CD8-positive, alpha-beta memory T cell (primary cell): ENCODE measurements at places on chromosomes 2 and 18.
A peak's percentile ranks its signal among the peaks of the same experiment; 100 is the strongest.

DNA sequence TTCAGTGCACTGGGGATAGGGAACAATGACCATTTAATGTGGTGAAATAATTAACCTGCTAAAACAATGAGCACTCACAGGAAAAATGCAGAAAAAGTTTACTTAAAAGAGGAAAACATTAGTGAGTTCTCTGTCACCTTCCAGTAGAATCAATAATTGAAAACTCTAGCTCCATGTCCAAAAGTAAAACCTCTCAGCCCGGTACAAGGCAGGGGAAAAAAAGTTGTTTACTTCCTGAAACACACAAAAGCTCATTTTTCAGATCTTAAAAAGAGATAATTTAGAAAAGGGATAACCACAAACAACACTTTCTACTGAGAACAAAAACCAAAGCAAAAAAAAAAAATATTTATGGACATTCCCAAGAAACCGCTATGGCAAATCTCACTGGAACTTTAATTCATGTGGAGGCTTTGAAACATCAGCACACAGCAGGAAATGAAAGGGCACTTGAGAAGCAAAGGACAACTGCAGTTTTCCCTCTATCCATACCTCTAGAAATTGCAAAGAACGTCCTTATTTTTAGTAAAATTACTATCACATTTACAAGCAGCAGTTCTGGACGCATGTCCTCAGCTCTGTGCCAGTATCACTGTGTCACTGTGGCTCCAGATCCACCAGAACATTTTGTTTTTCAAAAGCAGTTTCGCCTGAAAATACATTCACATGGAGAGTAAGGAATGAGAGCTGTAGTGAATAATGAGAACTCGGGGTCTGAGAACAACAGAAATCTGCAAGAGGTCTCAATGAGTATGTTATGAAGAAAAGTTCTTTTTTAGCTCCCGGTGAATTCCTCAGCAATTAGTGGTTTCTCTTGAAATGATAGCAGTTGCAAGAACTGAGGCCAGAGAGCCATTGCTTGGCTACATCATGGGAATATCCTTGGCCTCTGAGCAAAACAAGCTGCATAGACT lies 44.7 kb upstream of the DNAH7 start:
- DNase-seq: no peak
- H3K4me1 ChIP-seq: peaks cover 4% of the 10 kb centered on the region
- H3K27me3 ChIP-seq: no peaks in the 10 kb centered on the region
- H3K36me3 ChIP-seq: no peaks in the 10 kb centered on the region
- H3K4me3 ChIP-seq: no peak overlapping the region

- no peak for DNase-seq
- H3K36me3 ChIP-seq: no peaks in the 10 kb centered on the region
- H3K27ac ChIP-seq: no peak overlapping the region
- H3K4me3 ChIP-seq: no peak overlapping the region
Observed at GRCh38 chr2:189613077-189613636, 32.6 kb upstream of the SLC40A1 start.

GRCh38 chr2:172239944-172240590 lies 137.4 kb upstream of the DLX2 start:
- DNase-seq: no peak
- H3K27me3 ChIP-seq: peaks cover 12% of the 10 kb centered on the region
- H3K27ac ChIP-seq: no peak overlapping the region
- peaks cover 10% of the 10 kb centered on the region for H3K4me1 ChIP-seq
- H3K4me3 ChIP-seq: no peak overlapping the region
- H3K36me3 ChIP-seq: no peaks in the 10 kb centered on the region

- H3K4me3 ChIP-seq: no peak overlapping the region
- H3K27ac ChIP-seq: no peak overlapping the region
- H3K27me3 ChIP-seq: no peaks in the 10 kb centered on the region
- H3K36me3 ChIP-seq: no peaks in the 10 kb centered on the region
Observed at GRCh38 chr2:28333606-28334526, 58.8 kb upstream of the FOSL2 start.

- H3K4me1 ChIP-seq: peaks cover 6% of the 10 kb centered on the region
- no peaks in the 10 kb centered on the region for H3K36me3 ChIP-seq
- peak overlapping the region; percentile 24 for H3K4me3 ChIP-seq
- DNase-seq: peak; percentile 64
Observed at GRCh38 chr2:237421542-237422116, 7.7 kb upstream of the COL6A3 start.

DNA sequence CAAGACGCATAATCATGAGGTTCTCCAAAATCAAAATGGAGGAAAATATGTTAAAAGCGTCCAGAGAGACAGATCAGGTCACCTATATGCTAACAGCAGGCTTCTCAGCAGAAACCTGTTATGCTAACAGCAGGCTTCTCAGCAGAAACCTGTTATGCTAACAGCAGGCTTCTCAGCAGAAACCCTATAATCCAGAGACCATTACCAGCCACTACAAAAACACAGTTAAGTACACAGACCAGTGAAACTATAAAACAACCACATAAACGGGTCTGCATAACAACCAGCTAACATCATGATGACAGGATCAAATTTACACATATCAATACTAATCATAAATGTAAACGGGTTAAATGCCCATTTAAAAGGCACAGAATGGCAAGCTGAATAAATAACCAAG lies 1548.4 kb upstream of the TMEFF2 start:
- no peaks in the 10 kb centered on the region for H3K4me1 ChIP-seq
- no peak overlapping the region for H3K4me3 ChIP-seq
- H3K27me3 ChIP-seq: no peaks in the 10 kb centered on the region
- no peak overlapping the region for H3K27ac ChIP-seq

- H3K4me1 ChIP-seq: no peaks in the 10 kb centered on the region
- no peaks in the 10 kb centered on the region for H3K36me3 ChIP-seq
- no peak within 1 kb of the TSS for H3K4me3 ChIP-seq
- H3K27ac ChIP-seq: no peak within 1 kb of the TSS
Observed at GRCh38 chr2:208406474-208407451, at the start of gene PTH2R. PTH2R (plus strand) TSS chr2:208406792; CDS start chr2:208407044, 252 bp downstream.

GRCh38 chr2:157261199-157261782 lies 3.8 kb downstream of the GALNT5 start:
- peak overlapping the region; percentile 24 for H3K4me3 ChIP-seq
- no peaks in the 10 kb centered on the region for H3K27me3 ChIP-seq
- no peak for DNase-seq
- no peaks in the 10 kb centered on the region for H3K4me1 ChIP-seq
- no peaks in the 10 kb centered on the region for H3K36me3 ChIP-seq

DNA sequence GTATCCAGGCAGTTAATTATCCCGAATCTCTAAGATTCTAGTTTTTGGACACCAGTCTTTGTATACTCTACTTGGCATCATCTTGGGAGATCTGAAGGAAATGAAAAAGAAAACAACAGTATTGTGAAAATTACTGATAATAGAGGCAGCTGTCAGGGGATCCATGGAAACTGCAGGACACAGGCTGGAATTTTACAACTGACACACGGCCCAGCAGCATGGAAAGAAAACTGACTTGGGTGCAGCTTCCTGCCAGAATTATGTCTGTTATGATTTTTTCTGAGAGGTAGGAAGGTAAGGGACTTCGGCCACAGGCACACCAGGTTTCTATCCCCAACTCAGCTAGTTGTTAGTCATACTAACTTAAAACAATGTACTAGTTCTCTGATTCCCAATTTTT lies 57.7 kb upstream of the ERBB4 start:
- H3K36me3 ChIP-seq: no peaks in the 10 kb centered on the region
- no peak overlapping the region for H3K27ac ChIP-seq
- no peaks in the 10 kb centered on the region for H3K4me1 ChIP-seq
- no peak overlapping the region for H3K4me3 ChIP-seq

- H3K36me3 ChIP-seq: no peaks in the 10 kb centered on the region
- H3K27ac ChIP-seq: no peak overlapping the region
- H3K4me3 ChIP-seq: no peak overlapping the region
- no peaks in the 10 kb centered on the region for H3K4me1 ChIP-seq
Observed at GRCh38 chr2:240165034-240165433, 24.6 kb upstream of the OTOS start.

GRCh38 chr2:48461721-48462120 lies 68.2 kb upstream of the STON1 start:
- peaks cover 60% of the 10 kb centered on the region for H3K36me3 ChIP-seq
- no peak overlapping the region for H3K27ac ChIP-seq
- no peaks in the 10 kb centered on the region for H3K27me3 ChIP-seq
- H3K4me1 ChIP-seq: no peaks in the 10 kb centered on the region

DNA sequence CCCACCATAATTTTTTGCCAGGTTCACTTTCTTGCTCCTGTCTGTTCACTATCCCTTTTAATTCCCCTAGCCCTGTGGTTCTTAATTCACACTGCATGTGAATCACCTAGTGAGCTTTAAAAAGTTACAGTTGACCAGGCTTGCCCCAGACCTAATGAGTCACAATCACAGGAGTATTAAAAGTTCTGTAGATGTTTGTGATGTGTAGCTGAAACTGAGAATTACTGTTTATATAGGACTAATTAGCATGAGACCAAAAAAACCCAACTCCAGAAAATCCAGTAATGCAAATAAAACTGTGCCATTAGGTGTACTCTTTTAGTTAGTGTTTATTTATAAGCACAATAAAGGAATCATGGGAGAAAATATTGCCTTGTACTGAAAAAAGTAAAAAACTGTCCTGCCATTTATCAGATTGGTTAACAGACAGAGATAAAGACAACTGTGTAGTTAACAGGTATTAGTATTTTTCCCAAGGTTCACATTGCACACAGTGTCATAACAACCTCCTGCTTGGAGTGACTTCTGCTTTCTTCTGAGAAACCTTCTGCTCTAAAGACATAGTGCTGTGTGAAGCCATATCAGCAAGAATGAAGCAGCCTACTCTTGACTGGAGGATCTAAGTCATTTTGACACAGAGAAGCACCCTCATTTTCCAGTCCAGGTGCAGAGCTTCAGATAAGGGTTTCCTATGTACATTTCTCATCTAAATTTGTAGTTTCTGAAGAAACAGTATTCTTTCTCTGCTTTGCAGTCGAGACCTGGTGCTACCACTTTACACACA lies 39.0 kb downstream of the VAPA start:
- peak overlapping the region; percentile 21 for H3K27ac ChIP-seq
- DNase-seq: no peak
- H3K27me3 ChIP-seq: no peaks in the 10 kb centered on the region
- no peak overlapping the region for H3K4me3 ChIP-seq
- peaks cover 17% of the 10 kb centered on the region for H3K36me3 ChIP-seq
- no peaks in the 10 kb centered on the region for H3K4me1 ChIP-seq

DNA sequence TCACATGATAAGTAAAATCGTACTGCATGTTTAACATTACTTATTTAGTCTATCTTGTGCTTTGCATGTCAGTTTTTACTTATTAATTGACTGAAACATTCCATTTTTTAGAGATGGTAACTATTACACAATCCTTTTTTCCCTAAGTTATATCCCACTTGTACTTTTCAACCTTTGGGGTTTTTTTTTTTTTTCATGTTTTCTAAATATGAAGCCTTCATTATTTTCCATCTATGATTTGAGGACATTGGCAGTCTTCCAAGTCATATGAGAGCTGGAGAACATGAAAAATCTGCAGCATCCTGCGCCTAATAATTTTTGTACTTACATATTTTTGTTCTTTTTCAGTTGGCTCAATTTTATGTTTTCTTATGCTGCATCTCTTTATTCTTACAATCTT lies 113.9 kb downstream of the MYO1B start:
- H3K27me3 ChIP-seq: no peaks in the 10 kb centered on the region
- no peaks in the 10 kb centered on the region for H3K36me3 ChIP-seq
- no peak overlapping the region for H3K27ac ChIP-seq
- H3K4me1 ChIP-seq: no peaks in the 10 kb centered on the region

DNA sequence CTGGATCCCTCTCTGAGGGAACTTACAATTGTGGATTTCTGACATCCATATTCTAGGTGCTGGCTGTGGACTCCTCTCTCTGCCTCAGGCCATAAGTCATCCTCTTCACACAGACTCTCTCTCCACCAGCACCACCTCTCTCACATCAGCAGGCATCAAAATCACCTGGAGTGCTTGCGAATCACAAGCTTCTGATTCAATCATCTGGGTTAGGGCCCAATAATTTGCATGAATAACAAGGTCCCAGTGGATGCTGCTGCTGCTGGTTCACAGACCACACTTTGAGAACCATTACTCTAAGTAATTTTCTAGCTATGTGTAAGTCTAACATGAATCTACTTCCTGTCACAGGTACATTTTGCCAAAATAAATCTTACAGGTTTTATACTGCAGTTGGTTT lies 214.9 kb downstream of the DSEL start:
- no peaks in the 10 kb centered on the region for H3K27me3 ChIP-seq
- no peak overlapping the region for H3K27ac ChIP-seq
- no peaks in the 10 kb centered on the region for H3K36me3 ChIP-seq
- H3K4me1 ChIP-seq: peaks cover 12% of the 10 kb centered on the region
- peak overlapping the region; percentile 27 for H3K4me3 ChIP-seq
- DNase-seq: no peak

DNA sequence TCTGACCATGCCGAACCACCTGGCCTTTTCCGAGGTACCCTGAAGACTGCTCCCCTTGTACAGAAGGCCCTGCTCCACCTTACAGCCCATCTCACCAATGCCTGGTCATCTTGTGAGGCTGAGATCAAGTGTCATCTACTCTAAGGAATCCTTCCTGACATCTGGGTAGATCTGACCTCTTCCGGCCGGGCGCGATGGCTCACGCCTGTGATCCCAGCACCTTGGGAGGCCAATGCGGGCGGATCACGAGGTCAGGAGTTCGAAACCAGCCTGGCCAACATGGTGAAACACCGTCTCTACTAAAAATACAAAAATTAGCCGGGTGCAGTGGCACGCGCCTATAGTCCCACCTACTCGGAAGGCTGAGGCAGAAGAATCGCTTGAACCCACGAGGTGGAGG lies 2.1 kb upstream of the RIOK3 start:
- DNase-seq: no peak
- H3K4me1 ChIP-seq: peaks cover 18% of the 10 kb centered on the region
- H3K36me3 ChIP-seq: no peaks in the 10 kb centered on the region
- H3K27me3 ChIP-seq: no peaks in the 10 kb centered on the region
- no peak overlapping the region for H3K4me3 ChIP-seq

GRCh38 chr18:79965119-79965902 lies 868 bp downstream of the HSBP1L1 start:
- H3K4me1 ChIP-seq: peaks cover 28% of the 10 kb centered on the region
- H3K36me3 ChIP-seq: peaks cover under 1% of the 10 kb centered on the region
- H3K27ac ChIP-seq: no peak overlapping the region
- no peaks in the 10 kb centered on the region for H3K27me3 ChIP-seq
- peak overlapping the region; percentile 28 for H3K4me3 ChIP-seq

GRCh38 chr2:151947813-151948165 lies 119.6 kb upstream of the ARL5A start:
- no peak for DNase-seq
- no peak overlapping the region for H3K27ac ChIP-seq
- no peaks in the 10 kb centered on the region for H3K27me3 ChIP-seq
- no peaks in the 10 kb centered on the region for H3K4me1 ChIP-seq
- H3K36me3 ChIP-seq: no peaks in the 10 kb centered on the region

GRCh38 chr2:191701696-191702095 lies 23.8 kb downstream of the NABP1 start:
- DNase-seq: no peak
- no peaks in the 10 kb centered on the region for H3K27me3 ChIP-seq
- H3K4me3 ChIP-seq: no peak overlapping the region

DNA sequence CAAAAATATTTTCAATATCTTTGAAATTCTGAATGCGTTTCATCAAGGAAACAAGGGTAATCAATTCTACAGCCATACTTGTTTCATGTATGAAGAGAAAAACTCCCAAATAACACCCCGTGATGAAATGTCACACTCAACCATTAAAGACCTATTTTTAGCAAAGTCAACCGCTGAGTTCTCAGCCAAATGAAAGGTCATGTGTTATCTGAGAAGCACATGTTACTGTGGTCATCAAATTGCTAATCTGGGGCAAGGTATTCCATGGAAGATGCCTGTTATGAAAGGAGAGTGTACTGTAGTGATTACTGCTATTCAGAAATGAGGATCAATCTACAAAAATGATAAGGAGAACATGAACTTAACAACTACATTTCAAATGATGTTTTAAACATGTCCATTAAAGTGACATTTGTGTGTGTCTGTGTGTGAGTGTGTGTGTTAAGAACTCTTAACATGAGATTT lies 126.7 kb downstream of the BCL2 start:
- H3K27ac ChIP-seq: no peak overlapping the region
- DNase-seq: no peak
- H3K27me3 ChIP-seq: no peaks in the 10 kb centered on the region
- H3K4me1 ChIP-seq: peaks cover 16% of the 10 kb centered on the region
- H3K36me3 ChIP-seq: no peaks in the 10 kb centered on the region
